ENCODE measurements at places on chromosomes 11 and 22.

DNA sequence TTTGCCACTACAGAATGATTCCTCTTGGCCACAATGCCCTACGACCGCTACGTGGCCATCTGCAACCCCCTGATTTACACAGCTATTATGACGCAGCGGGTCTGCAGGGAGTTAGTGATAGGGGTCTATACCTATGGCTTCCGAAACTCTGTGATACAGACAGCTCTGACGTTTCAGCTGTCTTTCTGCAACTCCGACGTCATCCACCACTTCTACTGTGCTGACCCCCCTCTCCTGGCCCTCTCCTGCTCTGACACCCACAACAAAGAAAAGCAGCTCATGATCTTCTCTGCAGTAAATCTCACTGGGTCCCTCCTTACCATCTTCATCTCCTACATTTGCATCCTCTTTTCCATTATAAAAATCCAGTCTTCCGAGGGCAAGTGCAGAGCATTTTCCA, 52.3 kb upstream of the OR5P2 start:
- no peak for DNase-seq

GRCh38 chr22:32354360-32355351, 3.0 kb upstream of the RFPL3 start:
- no peak for DNase-seq

GRCh38 chr11:22566293-22566692, 59.3 kb downstream of the FANCF start:
- DNase-seq: no peak

DNA sequence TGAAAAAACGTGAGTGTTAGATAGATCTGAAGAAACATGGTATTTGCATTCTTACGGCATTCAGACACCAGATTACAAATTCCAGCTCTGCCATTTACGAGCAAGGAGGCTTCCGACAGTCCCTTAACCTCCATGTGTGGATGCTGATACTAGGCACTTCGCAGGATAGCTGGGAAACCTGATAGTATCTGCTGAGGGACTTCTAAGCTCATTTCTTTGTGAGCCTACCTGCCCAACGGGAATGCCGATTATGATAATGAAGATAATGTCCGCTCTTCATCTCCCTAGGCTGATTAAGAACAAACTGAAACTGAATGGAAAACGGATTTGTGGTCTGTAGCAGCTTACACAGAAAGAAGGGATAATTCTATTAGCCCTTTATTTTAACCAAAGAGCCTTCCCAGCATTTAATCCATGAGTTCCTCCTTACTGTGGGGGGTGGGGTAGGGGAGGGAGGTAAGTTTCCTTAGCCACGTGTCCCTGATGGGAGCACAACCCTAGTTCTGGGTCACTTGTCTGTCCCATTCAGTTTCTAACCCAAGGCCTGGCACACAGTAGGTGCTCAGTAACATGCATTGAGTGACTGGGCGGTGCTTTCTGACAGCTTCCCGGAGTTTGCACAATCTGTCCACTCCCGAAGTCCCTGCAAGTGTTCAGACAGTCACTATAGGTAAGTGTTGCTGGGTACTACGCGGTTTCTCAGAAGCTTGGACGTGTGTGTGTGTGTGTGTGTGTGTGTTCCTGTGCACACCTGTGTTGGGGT, 39.2 kb downstream of the CD6 start:
- DNase-seq: no peak

GRCh38 chr11:18775492-18776292, 15.9 kb downstream of the PTPN5 start:
- no peak for DNase-seq

DNA sequence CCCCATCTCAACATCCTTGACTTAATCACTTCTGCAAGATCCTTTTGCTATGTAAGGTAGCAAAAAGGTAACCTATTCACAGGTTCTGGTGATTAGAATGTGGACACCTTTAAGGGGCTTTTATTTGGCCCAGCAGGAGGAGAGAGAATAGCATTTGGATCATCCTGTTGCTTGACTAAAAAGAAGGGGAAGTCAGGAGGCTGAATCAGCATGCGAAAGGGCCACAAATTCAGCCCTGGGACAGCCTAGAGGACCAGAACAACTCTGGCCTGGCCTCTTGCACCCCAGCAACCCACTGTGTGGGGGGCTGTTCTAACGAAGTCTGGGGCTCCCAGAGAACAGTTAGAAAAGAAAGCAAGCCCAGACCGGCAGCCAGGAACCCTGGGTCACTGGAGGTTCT, 3.2 kb upstream of the HMOX1 start:
- no peak for DNase-seq

Measured in stimulated activated CD8-positive, alpha-beta memory T cell treated with anti-CD3 and anti-CD28 coated beads, Interleukin-4, amount 100 ng/mL, for 4 hours (primary cell).